Activated T-helper 2 cell treated with anti-CD3 and anti-CD28 coated beads, Interferon-gamma antibody, Interleukin-2, Interleukin-4, amounts not matched to agents 10 μg/mL and 5 μg/mL and 100 μg/mL, durations not matched to agents 14 hours and 24 hours and 36 hours (primary cell): ENCODE measurements at places on chromosomes 2 and 18. TPM values are rescaled to one million over a fixed set of nuclear protein-coding genes. Genes with fewer than 3 reads are reported as not detected.

CHST9 gene
- not detected in 2 replicates for total RNA-seq

GPBAR1 gene
- total RNA-seq: 0.41 and 0.87 TPM in 2 replicates

FAM210A gene
- 30.3 and 33.8 TPM in 2 replicates for total RNA-seq

POTEI gene
- total RNA-seq: not detected in 2 replicates

FBXO41 gene
- total RNA-seq: 25.3 and 25.7 TPM in 2 replicates

CPS1 gene
- total RNA-seq: 1.2 and 1.4 TPM in 2 replicates

GRCh38 chr2:167345559-167345958 lies 457.3 kb downstream of the XIRP2 start:
- DNase-seq: no peak

DNA sequence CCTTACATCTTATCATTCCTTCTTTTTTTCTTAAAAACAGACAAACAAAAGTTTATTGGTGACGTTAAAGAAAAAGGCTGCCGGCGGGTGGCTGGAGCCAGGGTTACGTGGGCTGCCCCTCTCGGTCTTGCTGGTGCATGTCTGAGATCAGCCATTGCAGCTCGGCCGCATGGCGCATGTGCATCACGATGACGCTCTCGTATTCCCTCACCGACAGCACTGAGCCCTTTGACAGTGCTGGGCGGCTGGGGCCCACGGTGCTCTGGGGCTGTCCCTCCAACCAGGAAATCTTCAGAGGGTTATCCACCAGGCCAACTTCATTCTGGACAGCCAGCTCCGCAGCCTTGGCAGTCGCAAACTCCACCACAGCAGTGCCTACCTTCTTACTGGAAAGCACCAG lies 1081.8 kb upstream of the TMEFF2 start:
- no peak for DNase-seq

DNA sequence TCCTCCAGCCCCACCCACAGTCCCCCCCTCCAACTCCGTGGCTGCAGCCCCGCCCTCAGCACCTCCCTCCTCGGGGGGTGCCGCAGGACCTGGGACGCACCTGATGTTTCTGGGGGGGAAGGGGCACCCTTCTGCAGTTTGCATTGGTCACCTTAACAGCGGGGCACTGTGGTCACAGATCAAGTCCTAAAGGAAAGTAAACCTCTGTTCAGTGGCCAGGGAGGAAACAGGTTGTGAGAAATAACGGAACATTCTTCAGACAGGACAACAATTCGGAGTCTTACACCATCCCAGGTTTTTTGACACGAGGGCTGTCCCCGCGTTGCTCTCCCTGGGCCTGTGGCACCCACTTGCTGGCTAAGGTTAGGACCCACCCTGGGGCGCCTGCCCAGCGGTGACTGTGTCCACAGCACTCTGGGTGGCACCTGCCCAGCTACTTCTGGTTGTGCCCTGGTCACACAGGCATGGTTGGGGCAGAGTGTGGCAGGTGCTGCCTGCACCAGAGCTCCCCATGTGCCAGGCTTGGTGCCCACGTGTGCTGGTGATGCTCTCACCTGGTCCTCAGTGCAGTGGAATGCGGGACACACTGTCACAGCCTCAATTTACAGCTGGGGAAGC lies 93.5 kb upstream of the OTOS start:
- DNase-seq: no peak

- DNase-seq: no peak
Observed at GRCh38 chr2:207692206-207693065, 19.0 kb upstream of the CCNYL1 start.

- no peak for DNase-seq
Observed at GRCh38 chr2:96308248-96308647, 2.9 kb upstream of the SNRNP200 start.

GRCh38 chr18:39561126-39561525 lies 1995.5 kb upstream of the CELF4 start:
- DNase-seq: no peak

GRCh38 chr2:180734382-180734781 lies 246.0 kb upstream of the UBE2E3 start:
- no peak for DNase-seq

GRCh38 chr2:33291278-33292013 lies 185.0 kb upstream of the RASGRP3 start:
- DNase-seq: no peak

DNA sequence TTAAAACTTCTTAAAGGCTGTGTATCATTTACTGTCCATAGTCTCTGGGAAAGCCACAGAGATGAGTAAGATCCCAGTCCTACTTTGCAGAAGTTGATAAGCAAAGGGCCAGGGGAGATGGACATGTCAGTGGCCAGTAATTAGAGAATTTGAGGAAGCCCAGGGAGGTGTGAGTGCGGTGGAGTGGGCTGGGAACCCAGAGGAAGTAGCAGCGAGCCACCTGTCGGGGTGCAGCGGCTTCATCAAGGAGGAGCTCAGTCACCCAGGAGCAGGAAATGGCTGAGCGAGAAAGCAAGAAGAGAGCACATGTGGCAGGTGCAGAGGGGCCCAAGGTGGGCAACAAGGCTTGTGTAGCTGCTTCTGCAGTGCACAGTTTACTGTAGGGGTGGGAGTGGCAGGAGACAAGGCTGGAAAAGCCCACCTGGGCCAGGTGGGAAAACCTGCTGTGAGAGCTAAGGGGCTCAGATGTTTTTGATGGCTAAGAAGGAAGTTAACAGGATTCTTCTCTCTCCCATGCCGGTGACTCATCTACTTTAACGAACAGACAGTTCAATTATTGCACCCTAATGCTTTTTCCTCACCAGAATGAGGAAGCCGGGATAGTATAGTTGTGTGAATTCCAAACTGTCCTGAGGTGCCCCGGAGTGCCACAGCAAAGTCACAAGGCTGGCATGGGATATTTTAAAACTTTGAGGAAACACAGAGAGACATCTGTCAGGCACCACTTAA lies 34.8 kb upstream of the MGAT5 start:
- no peak for DNase-seq

- no peak for DNase-seq
Observed at GRCh38 chr18:40583671-40584070, 1371.4 kb upstream of the PIK3C3 start.

- DNase-seq: no peak
Observed at GRCh38 chr2:166881177-166881576, 7.1 kb upstream of the XIRP2 start.

DNA sequence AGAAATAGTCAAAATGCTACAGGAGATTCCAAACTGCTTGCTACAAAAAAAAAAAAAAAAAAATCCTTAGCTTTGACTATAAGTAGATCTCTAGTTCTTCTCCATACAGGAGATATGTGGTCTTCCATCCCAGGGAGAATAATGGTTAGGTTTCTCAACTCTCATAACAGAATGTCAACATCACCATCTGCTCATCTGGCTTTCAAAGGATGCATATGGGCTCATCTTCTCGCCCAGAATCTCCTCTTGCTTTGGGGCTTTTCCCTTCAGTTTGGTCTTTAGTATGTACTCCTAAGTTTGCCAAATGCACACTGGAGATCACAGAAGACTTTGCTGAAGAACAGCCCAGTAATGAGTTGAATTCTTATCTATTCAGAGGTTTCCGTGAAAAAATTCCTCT lies 240.7 kb downstream of the NRXN1 start:
- no peak for DNase-seq

GRCh38 chr2:174312581-174313234 lies 22.0 kb upstream of the SP9 start:
- DNase-seq: no peak

DNA sequence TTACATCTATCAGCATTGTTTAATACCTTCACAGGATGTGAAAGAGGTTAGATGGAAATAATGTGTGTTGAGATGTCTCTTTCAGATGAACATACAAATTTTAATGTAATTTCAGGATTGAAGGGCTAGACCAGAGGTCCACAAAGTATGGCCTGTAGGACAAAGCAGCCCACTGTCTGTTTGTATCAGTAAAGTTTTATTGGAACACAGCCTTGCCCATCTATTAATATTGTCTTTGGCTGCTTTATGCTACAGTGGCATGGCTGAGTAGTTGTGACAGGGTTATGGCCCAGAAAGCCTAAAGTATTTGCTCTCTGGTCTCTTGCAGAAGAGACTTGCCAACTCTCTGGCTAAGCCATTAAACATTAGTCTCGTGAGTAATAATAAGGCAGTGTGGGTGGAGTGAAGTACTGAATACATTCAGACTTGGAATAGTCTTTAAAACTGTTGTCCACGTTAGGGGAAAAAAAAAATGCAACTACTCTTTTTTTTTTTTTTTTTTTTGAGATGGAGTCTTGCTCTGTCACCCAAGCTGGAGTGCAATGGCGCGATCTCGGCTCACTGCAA lies 74.5 kb upstream of the NOSTRIN start:
- DNase-seq: no peak

- DNase-seq: no peak
Observed at GRCh38 chr18:50183556-50183955, 11.4 kb downstream of the MYO5B start.

GRCh38 chr2:3738454-3738853 lies 35.1 kb downstream of the DCDC2C start:
- DNase-seq: no peak

- DNase-seq: no peak
Observed at GRCh38 chr2:128714851-128715312, 396.2 kb upstream of the HS6ST1 start.

DNA sequence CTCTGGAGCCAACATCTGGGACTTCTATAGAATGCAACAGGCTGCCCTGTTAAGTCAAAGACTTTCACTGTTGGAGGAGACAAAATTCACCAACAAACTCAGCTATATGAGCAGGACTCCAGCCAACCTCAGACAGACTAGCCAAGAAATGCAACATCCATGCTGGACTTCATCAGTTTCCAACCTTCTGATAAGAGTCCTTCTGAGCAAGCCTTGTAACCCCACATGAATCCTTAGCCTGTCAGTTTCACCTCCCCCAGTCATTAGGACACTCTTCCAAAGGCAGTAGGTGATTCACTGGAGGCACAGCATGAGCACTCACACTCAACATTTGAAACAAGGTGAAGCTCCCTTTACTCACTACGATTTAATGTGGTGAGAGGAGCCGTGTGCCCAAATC lies 5.8 kb downstream of the TBC1D8 start:
- DNase-seq: no peak

DNA sequence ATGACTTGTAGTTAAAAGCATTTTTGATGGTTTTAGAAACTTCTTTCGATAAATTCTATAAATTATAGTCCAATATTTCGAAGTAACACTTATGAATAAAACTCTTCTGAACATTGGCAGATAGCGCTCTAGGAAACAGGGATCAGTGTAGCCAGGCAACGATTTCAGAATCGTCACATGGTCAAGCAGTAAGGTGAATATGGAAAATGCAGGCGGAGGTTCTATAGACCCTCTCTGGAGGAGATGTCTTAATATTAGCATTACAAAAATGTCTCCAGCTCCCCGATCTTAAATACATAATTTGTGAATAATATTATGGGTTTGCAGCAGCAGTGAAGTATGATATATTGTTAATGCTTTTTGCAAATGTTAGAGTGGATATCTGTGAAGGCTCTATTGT lies 310.3 kb downstream of the SS18 start:
- DNase-seq: no peak
